AG09319 (cell line): ENCODE measurements at places on chromosomes 16 and 17.

GRCh38 chr16:1506494-1507213, 13.5 kb downstream of the TELO2 start:
- DNase-seq = no peak

DNA sequence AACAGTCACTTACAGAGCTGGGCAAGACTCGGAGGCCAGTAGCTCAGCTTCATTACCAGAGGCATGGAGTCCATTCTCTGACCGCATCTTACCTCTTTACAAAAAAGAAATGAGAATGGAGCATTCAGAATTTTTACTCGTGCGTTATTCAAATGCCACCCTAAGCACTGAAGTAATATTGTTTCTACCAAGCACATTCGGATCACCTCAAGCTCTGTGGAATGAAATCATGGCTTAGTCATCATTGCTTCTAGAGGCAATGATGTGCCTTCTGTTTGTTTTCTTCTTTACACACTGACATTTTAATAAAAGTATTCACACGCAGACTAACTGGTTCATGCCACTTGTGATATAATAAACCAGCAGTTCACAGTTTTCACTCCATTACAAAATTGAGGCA, 206.8 kb downstream of the PHKB start:
- no peak for DNase-seq

- no peak for DNase-seq
Measured at GRCh38 chr17:73954951-73955350, 248.5 kb upstream of the RPL38 start.

DNA sequence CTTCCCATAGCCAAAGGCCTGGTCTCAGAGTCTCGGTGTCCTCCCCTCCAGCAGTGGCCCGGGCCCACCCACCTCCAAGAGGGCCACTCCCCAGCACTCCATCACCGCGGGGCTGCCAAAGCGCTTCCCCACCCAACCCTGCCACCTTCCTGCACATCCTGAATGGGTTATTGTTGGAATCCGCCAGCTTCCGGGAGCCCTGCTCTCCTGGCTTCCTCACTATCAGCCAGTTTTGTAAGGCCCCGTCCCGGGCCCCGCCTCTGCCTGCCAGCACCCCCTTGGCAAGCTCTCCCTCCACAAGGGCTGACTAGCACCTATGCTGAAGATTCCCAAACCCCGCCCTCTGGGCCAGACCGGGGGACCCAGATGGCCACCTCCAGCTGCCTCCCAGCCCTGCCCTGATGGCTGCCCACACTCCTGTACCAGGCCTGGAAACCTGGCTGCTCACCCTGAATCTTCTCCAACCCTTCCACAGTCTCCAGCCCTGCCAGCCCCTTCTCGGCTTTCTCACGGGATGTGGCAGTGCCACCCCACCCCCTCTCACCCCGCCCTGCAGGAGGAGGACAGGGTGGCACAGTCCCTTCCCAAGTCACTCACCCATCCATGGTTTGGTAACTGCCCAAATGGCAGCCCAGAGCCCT, 14.4 kb downstream of the MYBBP1A start:
- no peak for DNase-seq

- DNase-seq = peak; percentile 5
Measured at GRCh38 chr16:81175325-81175891, 63.1 kb upstream of the BCO1 start.

GRCh38 chr16:11254913-11255736, 879 bp downstream of the SOCS1 start:
- DNase-seq = no peak

DNA sequence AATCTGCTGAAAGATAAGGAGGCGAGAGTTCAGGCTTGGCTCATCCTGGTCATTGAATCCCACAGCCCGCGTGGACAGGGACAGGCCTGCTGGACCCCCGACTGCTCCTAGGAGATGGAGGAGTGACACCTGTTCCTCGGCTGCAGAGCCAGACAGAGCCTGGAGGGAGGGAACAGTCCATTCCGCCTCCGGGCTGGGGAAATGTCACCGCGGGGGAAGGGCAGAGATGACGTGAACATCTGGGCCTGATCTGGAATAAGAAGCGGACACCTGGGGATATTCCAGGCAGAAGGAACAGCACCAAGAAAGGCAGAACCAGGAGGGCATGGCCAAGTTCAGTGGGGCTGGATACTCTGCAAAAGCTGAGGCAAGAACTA, 1.5 kb downstream of the ZNF747 start:
- DNase-seq = no peak

DNA sequence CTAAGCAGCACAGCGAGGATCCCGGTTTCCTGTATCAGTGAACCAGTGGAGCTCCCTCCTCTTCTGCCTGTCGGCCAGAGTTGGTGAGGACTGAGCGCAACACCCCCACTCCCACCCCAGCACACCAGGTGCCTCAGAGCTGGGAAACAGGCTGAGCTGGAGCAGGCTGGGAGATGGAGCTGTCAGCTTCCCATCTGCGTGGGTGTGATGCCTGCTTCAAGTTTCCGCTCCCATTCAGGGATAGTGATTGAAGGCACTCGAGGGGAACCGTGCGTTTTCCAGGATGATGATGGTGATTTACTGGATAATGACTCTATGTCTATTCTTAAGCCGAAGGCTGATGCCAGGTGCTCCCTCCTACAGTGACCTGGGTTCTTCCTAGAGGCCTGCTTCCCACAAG, 144.5 kb downstream of the TMEM132E start:
- no peak for DNase-seq

GRCh38 chr16:50509521-50510341, 38.5 kb upstream of the NKD1 start:
- DNase-seq = no peak

DNA sequence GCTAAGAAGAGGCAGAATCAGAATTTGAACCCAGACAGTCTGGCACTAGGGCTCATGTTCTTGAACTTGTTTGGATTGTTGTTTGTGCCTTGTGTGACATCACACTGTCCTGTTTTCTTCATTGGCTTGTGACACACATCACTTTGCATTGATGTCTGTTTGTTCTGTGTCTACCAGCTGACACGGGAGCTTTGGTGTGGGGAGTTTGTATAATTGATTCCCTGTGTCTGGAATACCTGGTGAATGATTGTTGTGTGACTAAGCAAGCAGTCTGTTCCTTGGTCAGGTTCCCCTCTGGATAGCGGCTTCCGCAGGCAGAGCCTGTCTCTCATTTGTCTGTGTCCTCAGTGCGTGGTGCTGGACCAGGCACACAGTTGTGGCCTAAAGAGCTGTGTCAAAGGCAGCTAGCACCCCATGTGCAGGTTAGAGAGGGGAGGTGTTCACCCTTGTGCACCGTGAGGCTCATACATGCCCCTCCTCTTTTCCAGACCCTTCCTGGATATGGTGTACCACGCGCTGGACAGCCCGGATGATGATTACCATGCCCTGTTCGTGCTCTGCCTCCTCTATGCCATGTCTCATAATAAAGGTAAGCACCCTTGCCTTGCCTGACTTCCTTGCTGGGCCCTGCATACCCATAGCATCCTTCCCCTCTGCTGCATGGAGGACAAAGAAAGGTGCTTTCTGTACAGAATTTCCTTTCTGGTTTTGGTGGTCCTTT, 80.1 kb downstream of the CLEC16A start:
- no peak for DNase-seq

DNA sequence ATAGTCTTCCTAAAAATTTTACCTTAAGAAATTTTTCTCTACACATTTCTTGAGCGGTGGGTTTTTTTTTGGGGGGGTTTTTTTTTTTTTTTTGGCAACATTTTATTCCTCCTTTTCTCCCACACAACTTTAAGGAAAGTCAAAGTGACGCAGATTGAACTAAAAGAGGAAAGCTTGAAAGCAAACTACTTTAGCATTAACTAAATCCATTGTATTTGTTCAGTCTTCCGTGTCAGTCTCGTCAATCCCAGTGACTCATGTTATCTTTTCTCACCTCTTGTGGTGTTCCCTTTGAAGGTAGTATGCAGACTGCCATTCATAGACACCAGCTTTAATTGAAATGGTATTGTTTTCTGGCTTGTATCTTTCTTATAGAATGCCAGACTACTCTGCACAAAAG, 39.3 kb downstream of the TADA2A start:
- DNase-seq = no peak
